ENCODE measurements at places on chromosomes 1 and 21.

- no peak for DNase-seq
These were observed 31.7 kb upstream of the GPR88 start for GRCh38 chr1:100506217-100506616.

DNA sequence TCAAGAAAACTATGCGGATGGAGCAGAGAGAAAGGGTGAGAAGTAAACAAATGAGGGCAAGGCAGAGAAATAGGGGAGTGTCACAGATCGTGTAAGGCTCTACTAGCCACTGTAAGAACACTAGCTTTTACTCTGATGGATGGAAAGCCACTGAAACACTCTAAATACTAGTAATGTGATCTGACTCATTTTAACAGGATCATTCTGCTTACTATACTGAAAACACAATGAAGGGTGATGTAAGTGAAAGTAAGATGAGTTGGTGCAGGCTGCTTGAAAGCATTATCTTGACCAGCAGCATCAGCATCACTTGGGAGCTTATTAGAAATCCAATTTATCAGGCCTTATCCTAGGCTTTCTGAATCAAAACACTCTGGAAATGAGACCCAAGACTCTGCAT is 32.7 kb downstream of the TUT4 start:
- DNase-seq: no peak

DNA sequence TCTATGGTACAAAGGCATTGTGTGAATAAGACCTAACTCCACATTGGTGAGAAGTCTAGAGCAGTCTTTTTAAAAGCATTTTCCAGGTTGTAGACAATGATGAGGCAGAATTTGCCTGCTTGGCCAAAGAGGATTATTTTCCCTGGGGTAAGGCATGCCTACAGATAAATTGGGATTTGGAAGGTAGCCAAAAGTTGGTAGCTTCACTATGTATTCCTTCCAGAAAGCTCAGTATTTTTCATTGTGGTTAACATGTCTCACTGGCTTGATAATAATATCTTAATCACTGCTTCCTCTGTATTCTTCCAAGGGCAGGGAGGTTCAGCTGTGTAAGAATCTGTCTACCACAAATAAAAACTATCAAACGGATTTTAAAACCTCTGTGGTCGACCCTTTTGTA is 590.8 kb upstream of the PRMT6 start:
- no peak for DNase-seq

- no peak for DNase-seq
These were observed 24.1 kb upstream of the TTC39A start for GRCh38 chr1:51354416-51354815.

DNA sequence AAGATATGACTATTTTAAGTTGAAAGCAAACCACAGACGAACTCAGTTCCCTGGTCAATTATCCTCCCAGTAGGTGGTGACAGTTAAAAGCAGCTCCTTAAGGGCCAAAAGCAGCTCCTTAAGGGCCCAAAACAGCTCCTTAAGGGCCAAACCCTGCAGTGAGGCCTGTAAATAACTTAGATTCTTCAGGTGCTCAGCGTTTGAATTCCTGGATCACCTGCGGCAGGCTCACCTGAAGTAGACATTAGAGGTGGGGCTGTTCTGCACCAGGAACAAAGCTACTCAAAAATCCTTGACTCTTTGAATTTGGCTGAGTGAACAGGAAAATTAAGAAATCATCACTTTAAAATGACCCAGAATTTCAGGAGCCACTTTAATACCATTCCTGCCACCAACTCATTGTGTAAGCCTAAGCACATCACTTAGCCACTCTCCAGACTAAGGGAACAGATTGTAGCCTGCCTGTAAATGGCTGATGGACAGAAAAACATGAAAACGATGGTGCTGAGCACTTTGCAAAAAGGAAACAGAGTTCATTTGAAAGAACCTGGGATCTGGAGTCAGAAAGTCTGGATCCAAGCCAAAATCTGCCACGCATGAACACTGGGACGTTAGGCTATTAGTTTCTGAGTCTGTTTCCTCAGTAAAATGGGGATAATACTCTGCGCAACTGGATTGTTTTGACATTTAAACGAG is 126.9 kb downstream of the LRIG2 start:
- DNase-seq: no peak

GRCh38 chr1:157069601-157070000 is 24.1 kb upstream of the ARHGEF11 start:
- no peak for DNase-seq

GRCh38 chr1:39757501-39757900 is 13.6 kb downstream of the OXCT2 start:
- no peak for DNase-seq

DNA sequence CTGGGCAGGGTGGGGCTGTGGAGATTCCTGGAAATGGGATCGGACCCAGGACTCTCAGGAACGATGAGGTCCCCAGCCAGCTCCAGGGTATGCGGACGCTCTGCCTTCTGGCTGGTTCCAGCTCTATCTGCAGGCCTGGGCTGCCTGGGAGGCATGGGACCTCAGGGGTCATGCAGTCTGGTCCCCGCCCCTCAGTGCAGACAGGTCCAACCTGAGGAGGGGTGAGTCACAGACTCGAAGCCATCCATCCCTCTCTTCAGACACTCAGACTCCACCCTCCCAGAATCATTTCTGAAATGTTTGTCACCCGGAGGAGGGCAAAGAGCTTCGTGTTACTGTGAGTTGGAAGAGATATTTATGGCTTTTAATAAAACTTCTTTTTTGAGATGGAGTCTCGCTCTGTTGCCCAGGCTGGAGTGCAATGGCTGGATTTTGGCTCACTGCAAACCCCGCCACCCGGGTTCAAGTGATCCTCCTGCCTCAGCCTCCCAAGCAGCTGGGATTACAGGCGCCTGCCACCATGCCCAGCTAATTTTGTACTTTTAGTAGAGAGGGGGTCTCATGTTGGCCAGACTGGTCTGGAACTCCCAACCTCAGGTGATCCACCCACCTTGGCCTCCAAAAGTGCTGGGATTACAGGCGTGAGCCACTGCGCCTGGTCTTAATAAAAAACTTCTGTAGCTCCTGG is 5.9 kb upstream of the MYOM3 start:
- no peak for DNase-seq

DNA sequence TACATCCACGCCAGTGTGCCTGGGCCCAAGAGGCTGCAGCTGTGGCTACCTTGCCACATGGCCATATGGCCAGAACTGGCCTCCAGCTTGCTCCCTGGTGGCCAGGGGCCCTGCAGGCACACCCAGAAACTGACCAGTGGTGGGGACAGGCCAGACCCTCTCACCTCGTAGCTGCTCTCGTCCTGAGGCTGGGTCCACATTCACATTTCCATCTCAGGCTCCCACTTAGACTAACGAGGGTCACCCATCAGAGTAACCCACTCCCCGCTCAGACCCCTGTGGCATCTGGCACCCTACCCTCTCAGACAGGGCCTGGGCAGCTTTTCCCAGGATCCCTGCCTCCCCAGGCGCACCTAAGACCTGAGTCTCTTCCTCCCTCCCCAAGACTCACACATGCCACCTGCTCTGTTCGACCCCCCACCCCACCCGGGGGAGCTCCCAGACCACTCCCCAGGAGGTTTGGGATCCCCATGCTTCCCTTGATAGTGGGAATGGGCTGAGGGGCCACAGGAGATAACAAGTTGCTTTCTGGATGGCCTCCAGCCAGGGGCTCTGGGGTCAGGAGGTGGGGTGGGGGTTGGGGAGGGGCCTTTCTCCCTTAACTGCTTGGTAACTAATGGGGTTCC is 21.3 kb upstream of the RNU1-4 start:
- no peak for DNase-seq

GRCh38 chr1:54081306-54082270 is 28.2 kb downstream of the TCEANC2 start:
- DNase-seq: peak; percentile 65

GRCh38 chr1:202270871-202271326 is 70.8 kb downstream of the UBE2T start:
- DNase-seq: no peak

DNA sequence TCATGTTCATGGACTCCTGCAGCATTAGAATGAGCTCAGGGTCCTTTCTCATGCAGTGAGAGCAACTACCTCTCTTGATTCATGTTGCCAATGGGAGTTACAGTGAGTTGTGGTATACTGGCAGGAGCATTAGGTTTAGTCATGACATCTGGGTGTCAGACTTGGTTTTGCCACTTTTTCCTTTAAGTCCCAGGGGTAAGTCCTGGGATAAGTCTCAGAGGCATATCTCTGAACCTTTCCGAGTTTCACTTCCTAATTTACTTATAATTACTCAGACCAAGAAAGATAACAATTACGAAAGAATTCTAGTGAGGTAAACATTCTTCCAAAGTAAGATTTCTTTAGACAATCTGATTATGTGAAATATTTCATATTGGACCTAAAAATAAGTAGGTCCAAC is 606.0 kb downstream of the SMYD3 start:
- DNase-seq: no peak

DNA sequence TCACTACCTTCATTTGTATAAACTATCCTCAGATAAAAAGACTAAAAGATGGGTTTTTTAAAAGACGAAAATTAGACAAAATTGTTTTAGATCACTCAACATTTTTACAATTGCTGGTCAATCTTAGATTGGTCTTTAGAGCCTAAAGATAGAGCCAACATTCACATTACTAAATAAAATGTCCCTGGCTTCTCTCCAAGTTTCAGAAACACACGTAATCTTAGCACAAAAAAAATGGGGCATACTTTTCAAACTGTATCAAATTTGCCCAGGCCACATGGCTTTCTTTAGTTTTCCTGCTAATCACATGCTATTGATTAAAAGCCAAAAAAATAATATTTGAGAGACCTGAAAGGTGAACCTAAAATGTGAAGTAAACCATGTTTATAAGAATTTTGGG is 288.1 kb downstream of the DPYD start:
- no peak for DNase-seq
